ENCODE measurements at places on chromosomes 6 and 20.

GRCh38 chr6:105896052-105896820 is 189.9 kb upstream of the PRDM1 start:
- DNase-seq: no peak

DNA sequence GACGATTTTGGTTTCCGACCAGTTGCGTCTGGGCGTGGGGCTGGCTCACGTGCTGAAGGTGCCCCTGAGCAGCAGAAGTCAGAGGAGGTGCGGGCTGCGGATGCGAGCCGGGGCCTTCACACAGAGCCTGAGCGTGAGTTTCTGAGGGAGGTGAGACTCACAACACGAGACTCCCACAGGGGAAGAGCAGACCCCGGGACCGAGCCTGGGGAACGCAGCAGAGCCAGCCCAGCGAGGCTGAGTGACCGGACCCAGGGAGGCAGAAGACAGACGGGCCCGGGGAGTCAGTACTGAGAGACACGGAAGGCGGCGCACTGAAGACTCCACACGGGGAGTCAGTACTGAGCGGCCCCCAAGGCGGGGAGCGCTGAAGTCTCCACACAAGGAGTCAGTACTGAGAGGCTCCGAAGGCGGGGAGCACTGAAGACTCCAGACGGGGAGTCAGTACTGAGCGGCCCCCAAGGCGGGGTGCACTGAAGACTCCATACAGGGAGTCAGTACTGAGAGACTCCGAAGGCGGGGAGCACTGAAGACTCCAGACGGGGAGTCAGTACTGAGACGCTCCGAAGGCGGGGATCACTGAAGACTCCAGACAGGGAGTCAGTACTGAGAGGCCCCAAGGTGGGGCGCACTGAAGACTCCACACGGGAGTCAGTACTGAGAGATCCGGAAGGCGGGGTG is 77.8 kb downstream of the DLL1 start:
- no peak for DNase-seq

DNA sequence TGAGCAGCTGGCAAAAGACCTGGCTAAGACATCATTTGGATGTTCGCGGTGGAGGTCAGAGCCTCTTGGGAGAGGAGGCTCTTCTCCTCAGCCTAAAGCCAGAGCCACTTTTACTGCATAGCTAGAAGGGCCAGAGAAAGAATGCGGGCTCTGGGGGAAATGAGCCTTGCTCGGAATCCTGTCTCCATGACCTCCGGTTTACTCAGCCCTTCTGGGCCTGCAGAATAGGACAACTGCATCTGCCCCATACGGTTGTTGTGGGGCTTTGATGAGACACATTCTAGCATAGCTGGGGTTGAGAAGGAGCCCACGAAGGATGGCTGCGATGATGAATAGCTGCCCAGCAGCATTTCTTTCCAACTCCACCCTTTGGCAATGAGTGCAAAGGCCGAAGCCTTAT is 115.0 kb upstream of the SLC22A23 start:
- DNase-seq: no peak

GRCh38 chr6:120005292-120005976 is 655.9 kb upstream of the MAN1A1 start:
- no peak for DNase-seq

DNA sequence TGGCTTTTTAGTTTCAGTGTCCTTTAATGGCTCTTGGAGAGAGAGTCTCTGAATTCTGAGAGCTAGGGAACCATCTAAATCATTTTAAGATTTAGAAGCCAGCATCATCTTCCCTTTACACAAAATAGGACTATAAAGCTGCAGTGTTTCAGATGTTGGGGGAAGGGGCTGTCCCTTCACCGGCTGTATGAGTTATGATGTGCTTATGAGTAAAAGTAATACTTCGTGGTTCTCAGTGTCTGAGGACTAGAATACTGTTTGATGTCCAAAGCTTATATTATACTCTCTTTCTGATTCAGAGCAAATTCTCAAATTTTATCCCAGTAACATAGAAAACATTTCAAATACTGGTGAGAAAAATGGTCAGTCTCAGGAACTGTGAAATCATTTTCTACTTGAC is 63.5 kb upstream of the FAM8A1 start:
- DNase-seq: no peak

GRCh38 chr20:54364919-54365318 is 110.5 kb upstream of the DOK5 start:
- no peak for DNase-seq

DNA sequence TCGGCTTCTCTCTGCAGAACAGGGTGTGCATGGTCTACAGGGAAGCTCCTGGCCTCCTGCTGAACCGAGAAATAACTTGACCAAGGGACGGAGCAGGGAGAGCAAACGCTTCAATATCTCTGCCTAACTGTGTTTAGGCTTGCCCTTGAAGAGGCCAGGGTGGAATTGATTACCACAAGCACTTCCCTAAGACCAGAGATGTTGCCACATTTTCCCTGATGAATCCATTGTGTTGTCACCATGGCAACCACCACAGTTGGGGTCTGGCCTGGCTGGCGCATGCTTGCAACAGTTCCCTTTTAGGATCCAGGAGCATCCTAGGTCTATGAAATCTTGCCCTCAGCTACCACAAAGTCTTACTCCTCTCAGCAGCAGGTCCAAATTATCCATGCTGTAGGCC is 213.5 kb upstream of the SULF2 start:
- no peak for DNase-seq

GRCh38 chr6:20474874-20475542 is 59.2 kb upstream of the CDKAL1 start:
- DNase-seq: no peak

- DNase-seq: peak; percentile 50
Observed at GRCh38 chr6:132483779-132484679, 28.9 kb downstream of the STX7 start.

GRCh38 chr20:33373735-33374605 is 27.3 kb downstream of the CDK5RAP1 start:
- DNase-seq: peak; percentile 38

DNA sequence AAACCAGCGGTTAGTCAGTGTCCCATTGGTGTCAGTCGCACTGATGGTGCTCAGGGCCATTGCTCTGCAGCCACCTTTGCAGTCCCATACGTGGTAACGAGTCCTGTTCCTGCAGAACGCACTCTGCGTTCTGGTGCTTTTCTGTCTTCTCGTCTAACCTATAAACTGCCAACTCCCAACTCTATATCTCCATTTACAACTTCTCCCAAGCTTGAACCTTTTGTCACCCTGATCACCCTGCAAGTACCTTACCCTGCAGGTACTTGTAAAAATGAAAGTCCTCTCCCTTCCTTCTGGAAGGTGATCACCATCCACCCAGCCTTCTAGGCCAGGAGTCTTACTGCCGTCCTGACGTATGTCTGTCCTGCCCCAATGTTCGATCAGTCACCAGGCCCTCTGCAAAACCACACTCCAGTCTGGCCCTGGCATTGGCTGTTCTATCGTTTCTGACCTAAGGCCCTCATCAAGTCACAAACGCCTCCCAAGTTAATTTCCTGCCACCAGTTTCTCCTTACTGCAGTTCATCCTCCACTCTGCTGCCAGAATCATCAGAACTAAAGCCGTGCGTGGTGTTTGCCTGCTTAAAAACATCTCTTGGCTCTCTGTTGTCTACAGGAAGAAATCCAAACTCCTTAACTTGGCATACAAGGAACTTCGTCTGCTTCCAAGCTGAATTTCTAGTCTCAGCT is 7.9 kb downstream of the RREB1 start:
- no peak for DNase-seq

DNA sequence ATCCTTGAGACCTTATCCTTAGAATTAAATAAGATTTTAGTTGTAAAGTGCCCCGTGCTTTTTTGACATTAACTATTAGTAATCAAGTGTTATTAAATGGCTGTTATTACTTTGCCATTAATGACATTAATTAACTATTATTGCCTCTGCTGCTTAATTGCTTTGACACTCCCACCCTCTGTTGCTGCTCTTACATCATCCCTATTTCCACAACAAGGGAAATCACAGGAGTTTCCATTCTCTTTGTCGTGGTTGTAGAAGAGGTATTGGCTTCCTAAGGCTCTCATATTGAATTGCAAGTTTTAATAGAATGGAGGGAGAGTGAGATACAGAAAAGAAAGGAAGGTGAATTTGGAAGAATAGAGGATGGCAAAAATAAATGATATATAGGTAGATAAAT is 545.8 kb downstream of the MMUT start:
- DNase-seq: no peak

DNA sequence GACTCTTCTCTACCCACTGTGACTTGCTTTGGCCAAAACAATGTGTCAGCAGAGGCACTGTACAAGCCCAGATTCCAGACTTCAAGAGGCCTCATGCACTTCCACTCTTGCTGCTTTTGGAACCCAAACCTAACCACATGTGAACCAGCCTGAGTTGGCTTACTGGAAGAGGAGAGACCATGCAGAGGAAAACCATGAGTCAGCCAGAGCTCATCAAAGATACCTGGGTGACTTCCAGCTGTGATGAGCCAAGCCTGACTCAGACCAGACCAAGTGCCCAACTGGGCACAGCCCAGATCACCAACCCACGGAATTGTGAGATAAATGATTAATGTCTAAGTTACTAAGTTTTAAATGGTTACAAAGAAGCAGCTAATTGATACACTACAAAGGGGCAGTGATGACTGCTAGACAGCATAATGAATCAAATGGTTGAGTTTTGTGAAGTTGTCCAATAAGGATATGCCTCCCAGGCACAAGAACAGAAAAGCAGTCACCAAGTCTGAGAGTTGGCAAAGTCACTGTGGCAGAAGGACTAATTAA is 16.2 kb upstream of the BEND6 start:
- DNase-seq: peak; percentile 98

DNA sequence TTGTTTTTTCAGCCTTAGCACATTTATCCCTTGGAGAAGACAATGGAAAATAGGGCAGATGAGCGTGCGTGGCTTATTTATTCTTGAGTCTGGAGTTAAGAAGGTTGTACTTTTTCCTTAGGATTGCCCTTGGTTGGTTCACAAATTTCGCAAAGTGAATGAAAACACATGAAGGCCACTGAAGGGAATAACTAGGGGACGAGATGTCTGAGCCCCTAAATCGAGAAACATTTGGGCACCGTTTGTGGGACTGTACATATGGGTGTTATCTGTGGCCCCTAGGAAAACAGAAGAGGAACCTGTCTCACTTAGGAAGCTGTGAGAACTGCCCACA is 19.4 kb upstream of the TRIM27 start:
- DNase-seq: no peak

DNA sequence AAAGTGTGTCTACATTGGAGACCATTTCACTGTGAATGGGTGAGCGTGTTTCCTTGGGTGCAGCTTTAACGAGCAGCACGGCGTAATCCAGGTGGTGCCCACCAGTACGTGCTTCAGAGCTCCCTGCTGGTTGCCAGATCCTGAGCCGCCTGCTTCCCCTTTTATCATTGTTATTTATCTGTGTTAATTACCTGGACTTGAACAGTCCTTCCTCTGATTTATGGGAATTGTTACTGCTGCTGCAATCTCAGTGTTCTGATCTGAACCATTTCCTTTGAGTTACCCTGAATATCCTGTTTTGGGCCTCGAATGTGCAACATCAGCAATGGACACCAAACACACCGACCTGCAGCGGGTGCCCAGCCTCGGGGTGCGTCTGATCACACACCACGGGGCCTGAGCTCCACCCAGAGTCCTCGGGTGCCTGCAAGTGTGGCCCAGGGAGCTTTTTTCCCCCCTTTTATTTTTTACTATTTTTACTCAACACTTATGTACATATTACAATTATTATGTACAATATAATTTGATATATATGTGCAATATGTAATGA is 81.3 kb downstream of the RPP40 start:
- no peak for DNase-seq

- no peak for DNase-seq
Observed at GRCh38 chr20:47044938-47045337, 150.3 kb downstream of the EYA2 start.

DNA sequence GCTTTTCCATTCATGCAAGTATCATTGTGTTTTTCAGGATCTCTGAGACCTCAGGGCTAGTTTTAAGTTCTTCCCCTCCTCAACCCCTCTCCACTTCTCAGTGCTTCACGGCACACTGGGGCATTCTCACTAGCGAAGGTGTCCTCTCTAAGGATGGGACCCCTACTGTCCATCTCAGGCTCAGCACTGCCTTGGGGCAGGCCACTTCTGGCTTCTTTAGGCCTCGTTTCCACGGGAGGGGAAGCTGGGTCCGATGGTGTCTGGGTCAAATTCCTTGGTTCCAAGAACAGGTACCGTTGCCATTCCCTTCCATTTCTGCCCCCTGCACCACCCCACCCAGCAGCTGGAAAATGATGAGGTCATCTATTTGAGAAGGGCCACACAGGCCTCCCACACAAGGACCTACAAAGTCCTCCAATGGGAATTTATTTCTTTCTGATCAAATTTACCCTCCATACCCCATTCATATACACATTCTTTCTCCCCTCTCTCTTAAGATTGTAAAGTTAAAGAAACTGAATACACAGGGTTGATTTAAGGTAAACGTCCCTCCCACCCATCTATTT is 17.2 kb downstream of the GNAS start:
- no peak for DNase-seq

DNA sequence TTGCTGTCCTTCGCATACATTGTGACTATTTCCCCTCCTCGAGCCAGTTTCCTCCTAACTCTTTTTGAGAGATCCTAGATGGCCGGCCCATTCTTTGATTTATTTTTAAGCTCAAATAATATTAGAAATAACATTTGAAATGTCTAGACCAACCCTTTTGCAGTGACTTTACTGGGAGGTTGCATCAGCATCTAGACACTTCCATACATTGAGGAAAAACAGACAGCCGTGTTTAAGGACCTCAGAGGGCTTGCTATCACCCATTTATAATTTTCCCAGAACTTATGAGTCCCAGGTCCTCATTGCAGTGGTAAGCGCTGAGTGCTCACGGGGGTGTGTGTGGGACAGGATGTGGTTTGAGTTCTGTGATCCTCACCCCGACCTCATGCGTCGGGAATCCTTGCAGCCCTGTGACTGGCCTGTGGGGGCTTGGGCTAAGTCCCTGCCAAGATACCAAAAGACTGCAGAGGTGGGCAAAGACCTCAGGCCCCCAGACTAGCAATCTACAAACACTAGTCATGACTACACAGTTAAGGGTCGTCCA is at the start of gene GPX5:
TSS of gene GPX5 (plus strand) at position 386 of the 544 bp plus-strand sequence. CDS start at position 519, 133 bp downstream.
- no peak for DNase-seq

- no peak for DNase-seq
Observed at GRCh38 chr20:6026051-6026450, 27.8 kb downstream of the LRRN4 start.

GRCh38 chr6:4021854-4022695 is 56.9 kb downstream of the FAM217A start:
- no peak for DNase-seq

- DNase-seq: no peak
Observed at GRCh38 chr6:166848979-166849748, 107.2 kb downstream of the RNASET2 start.

GRCh38 chr6:17957498-17957897 is 29.9 kb downstream of the KIF13A start:
- DNase-seq: no peak

DNA sequence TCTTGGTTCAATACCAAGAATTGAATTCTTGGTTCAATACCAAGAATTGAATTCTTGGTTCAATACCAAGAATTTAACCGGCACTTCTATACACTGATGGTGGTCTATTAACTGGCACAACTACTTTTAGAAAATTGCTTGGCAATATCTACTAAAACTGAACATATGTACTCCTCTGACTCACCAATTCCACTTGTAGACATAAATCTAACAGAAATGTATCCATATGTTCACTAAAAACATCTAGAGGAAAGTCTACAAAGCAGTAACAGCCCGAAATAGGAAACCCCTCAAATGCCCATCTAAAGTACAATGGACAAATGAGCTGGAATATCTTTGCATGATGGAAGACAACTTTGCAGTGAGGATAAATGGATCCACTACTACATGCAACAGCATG is 71.9 kb downstream of the KIF16B start:
- no peak for DNase-seq

- no peak for DNase-seq
Observed at GRCh38 chr6:154878871-154879491, 116.1 kb upstream of the TIAM2 start.

- no peak for DNase-seq
Observed at GRCh38 chr20:62603907-62604785, 38.2 kb upstream of the SLCO4A1 start.

All from HFF-Myc (cell line).